ENCODE measurements at places on chromosomes 2 and 18. TPM values are rescaled to one million over a fixed set of nuclear protein-coding genes. Genes with fewer than 3 reads are reported as not detected.

- DNase-seq = no peak
Measured at GRCh38 chr2:179483131-179483530, 218.5 kb upstream of the SESTD1 start.

DNA sequence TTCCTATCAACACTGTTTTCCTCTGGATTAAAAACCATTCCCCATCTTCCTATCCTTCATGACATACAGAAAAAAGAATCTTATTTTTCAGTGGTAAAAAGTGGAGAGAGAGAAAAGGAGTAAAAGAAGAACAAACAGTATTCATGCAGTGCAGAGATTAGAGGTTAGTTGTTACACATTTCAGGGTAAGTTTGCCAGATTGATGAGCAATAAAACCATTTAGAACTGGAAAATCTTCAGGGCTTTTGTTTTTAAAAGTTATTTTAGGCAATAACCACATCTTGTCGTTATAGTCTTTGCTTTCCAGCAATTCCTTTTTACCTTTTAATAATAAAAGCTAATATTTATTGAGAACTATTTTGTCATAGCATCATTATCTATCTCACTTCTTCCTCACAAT, 104.5 kb downstream of the GPD2 start:
- no peak for DNase-seq

DNA sequence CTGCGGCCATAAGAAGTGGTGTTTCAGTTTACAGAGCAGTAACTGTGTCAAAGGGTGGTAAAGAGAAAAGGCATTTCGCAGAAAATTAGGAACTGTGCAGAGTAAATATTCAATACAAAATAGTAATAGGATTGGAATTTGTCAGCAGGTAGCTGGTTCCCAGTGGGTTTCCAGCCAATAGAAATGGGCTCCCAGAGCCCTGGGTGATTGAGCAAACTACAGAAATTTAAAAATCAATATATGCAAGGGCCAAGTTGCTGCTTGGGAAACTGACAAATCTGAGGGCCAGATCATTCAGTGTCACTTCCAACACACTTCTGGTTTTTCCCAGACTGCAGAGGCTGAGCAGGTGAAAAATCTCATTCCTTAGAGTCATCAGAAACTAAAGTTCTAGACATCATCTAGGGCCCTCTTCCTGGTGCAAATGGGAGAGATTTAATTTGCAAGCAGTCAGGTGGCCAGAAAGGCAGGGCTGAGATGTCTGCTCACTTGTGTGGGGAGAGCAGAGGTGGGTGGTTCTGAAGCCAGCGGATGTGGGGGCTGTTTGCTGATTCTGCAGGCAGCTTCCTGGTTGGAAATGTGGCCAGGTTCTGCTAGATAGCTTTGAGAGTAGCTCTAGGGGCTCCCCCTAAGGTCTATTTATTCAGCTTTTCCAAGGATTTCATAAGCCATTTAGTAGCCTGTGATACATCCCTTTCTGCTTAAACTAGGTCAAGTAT, 182.4 kb downstream of the NCK2 start:
- DNase-seq = no peak

DNA sequence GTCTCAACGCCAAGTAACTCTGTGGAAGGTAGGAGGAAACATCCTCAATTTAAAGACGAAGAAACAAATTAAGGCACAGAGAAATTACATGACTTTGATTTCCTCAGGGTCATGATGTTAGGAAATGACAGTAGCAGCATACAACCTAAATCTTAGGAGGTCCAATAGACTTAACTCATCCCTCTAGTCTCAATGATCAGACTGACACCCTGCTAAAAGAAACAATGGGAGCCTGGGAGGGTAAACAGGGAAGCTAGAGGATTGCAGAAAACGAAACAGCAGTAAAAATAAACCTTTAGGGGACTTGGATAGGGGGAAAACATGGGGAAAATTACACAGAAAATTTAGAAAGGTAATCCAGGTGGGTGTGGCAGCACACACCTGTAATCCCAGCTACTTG, 56.0 kb downstream of the ROCK2 start:
- no peak for DNase-seq

The EMX1 gene
- not detected for total RNA-seq

The ATOH8 gene
- total RNA-seq = 10.6 TPM

DNA sequence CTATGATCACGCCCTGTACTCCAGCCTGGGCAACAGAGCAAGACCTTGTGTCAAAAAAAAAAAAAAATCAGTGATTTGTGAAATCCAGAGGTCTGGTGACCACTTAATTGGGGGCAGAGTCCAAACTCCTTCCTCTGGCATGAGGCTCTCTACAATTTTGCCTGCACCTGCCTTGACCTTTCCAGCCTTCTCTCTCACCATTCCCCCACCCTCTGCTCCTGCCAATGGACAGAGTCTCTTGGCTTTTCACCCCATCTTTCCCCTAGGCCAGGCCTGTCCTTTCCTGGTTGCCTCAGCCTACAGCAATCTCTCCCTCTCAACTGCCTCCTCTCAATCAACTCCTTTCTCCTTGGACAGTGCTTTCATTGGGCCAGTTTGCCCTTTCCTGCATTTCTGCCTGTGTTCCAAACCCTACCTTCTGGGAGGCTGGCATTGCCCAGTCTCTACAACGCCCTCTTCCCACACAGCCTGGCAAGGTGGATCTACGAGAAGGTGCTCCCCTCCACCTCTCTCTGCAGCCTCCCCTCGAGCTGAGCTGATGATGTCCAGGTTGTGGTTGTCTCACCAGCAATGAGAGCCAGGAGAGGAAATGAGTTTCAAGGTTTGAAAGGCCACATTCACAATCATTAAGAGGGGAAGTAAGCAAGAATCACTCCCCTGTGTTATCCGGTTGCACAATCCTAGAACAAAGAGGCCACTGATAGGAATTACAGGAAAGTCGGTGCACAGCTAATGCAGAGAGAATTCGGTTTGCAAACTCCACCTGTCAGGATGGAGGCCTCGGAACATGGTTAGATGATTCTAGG, 39.5 kb upstream of the NPAS2 start:
- DNase-seq = no peak

The KCNS3 gene
- total RNA-seq = 10.5 TPM

GRCh38 chr2:45823723-45824206, 172.3 kb downstream of the PRKCE start:
- DNase-seq = no peak
